Natural killer cell treated with Interleukin-12 subunit alpha and Interleukin-12 subunit beta and Interleukin-15 and Interleukin-18, amount 100 ng/mL, for 72 hours (primary cell): ENCODE measurements at places on chromosomes 1 and 21. TPM values are rescaled to one million over a fixed set of nuclear protein-coding genes. Genes with fewer than 3 reads are reported as not detected.

GRCh38 chr1:211685823-211686222 is 10.4 kb upstream of the NEK2 start:
- no peaks in the 10 kb centered on the region for H3K27me3 ChIP-seq
- DNase-seq = no peak
- H3K4me3 ChIP-seq = no peak overlapping the region

DNA sequence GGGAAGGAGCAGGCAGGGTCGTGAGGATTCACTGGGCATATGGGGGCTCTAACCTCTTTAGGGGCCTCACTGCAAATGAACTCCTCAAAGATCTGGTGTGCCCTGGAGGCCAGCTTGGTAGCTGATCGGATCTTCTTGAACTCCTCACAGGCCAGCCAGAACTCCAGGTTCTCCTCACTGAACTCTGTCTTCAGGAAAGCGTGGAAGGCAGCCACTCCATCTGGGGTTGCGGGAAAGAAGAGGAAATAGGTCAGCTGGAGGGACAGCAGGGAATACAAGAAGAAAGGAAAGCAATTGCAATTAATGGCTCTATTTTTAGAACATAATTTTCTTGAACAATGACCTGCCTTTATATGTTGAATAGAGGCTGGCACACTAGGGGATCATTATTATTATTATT is 2.3 kb downstream of the RGS16 start:
- no peak overlapping the region for H3K4me3 ChIP-seq
- peaks cover 1% of the 10 kb centered on the region for H3K4me1 ChIP-seq
- no peaks in the 10 kb centered on the region for H3K36me3 ChIP-seq
- H3K27ac ChIP-seq = no peak overlapping the region
- peaks cover 2% of the 10 kb centered on the region for H3K27me3 ChIP-seq

DNA sequence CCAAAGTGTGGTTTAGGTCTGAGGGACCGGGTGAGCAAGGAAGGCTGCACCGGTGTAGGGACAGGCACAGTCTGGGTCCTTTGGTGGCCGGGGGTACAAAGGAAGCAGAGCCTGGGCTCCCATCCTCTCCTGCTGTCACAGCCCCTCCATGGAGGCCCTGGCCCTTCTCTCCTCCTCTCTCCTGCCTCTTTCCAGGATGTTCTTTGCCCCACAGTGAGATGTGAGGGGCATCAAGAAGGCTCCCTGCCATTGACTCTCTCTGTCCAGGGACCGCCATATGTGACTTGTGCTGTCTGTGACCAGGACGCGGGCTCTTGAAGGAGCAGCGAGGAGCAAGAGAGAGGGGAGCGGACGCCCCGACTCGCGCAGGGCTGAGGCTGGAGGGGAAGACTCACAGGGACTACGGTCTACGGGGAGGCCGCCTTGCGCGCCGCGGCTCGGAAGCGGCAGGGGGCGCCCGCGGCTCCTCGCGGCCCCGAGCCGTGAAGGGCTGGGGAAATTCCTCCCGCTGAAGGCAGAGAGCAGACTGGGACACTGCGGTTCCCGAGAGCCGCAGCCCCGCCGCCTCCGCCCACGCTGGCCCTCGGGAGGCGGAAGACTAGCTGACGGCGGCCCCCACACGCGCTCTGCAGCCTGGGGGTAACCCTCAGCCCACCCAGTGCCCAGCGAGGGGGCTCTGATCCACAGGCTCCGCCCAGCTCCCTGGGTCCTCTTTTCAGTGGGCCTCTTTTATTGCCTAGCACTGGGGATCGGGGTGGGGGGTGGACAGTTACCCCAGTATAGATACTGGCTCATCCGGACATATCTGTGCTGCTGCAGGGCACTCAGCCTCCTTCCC is 40.8 kb downstream of the MAB21L3 start:
- peak; percentile 91 for DNase-seq
- H3K27me3 ChIP-seq = no peaks in the 10 kb centered on the region
- H3K4me1 ChIP-seq = peaks cover 5% of the 10 kb centered on the region
- peak overlapping the region; percentile 67 for H3K4me3 ChIP-seq

DNA sequence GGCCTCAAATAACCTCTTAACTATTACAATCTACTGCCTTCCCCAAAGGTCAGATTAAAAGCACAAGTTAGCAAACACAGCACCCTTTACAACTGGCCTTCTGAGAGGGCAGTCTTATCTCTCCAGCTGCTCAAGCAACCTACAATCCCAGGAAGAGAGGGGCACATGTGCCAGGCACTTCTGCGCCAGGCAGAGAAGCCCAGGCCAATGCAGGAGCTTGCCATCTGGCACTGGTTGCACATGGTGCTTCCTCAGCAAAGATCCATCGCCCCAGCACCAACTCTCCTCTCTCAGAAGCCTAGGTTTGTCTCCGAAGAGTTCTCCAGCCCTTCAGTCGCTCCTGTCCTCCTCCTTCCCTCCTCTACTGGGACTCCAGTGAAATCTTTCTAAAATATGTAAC is 2.5 kb downstream of the STK40 start:
- H3K36me3 ChIP-seq = no peaks in the 10 kb centered on the region
- DNase-seq = no peak
- peak overlapping the region; percentile 20 for H3K4me3 ChIP-seq
- H3K27me3 ChIP-seq = no peaks in the 10 kb centered on the region

- H3K36me3 ChIP-seq = no peaks in the 10 kb centered on the region
- H3K4me3 ChIP-seq = no peak overlapping the region
- peaks cover 25% of the 10 kb centered on the region for H3K4me1 ChIP-seq
- H3K27me3 ChIP-seq = no peaks in the 10 kb centered on the region
These were observed 135.6 kb upstream of the SYT6 start for GRCh38 chr1:114289306-114289705.

DNA sequence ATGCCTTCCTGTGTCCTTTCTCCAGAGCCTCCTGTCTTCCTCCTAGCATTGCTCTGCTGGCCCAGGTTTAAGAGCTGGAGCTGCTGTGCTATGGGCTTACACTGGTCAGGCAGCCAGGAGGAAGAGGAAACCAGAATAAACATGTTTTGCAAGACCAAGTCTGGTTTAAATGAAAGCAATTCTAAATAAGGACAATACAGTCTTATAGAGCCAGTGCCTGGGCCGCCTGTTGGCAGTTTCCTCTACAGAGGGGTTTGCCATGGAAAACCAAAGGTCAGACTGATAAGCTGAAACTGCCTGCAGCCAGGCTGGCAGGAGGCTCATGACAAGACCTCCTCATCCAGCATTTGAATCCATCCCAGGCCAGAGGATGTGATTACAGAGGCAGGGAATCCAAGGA is 92.9 kb upstream of the FGGY start:
- H3K27me3 ChIP-seq = peaks cover 13% of the 10 kb centered on the region
- H3K27ac ChIP-seq = no peak overlapping the region
- DNase-seq = no peak
- peaks cover 6% of the 10 kb centered on the region for H3K36me3 ChIP-seq
- H3K4me3 ChIP-seq = no peak overlapping the region
- H3K4me1 ChIP-seq = no peaks in the 10 kb centered on the region

DNA sequence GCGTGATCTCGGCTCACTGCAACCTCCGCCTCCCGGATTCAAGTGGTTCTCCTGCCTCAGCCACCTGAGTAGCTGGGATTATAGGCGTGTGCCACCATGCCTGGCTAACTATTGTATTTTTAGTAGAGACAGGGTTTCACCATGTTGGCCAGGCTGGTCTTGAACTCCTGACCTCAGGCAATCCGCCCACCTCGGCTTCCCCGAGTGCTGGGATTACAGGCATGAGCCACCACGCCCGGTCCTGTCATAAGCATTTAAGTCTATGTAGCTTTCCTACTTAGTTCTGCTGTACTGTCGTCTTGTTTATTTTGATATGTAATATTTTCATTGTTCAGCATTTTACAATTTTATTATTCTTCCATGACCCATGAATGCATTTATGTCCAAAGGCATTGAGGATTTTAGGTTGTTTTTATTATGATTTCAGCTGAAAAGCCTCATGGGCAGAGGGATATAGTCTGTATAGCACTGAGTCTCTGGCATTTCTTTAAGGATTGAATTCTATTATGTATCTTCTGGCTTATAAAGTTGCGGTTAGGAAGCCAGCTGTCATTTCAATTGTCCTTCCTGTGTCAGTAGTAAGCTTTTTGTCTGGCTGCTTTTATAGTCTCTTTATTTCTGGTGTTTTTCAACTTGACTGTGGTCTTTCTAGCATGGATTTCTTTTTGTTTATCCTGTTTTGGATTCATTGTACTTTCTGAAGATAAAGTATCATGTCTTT is 9.2 kb downstream of the AGPAT3 start:
- H3K27me3 ChIP-seq = no peaks in the 10 kb centered on the region
- H3K36me3 ChIP-seq = peaks cover 7% of the 10 kb centered on the region
- H3K4me1 ChIP-seq = peaks cover 12% of the 10 kb centered on the region
- no peak overlapping the region for H3K4me3 ChIP-seq
- H3K27ac ChIP-seq = no peak overlapping the region

DNA sequence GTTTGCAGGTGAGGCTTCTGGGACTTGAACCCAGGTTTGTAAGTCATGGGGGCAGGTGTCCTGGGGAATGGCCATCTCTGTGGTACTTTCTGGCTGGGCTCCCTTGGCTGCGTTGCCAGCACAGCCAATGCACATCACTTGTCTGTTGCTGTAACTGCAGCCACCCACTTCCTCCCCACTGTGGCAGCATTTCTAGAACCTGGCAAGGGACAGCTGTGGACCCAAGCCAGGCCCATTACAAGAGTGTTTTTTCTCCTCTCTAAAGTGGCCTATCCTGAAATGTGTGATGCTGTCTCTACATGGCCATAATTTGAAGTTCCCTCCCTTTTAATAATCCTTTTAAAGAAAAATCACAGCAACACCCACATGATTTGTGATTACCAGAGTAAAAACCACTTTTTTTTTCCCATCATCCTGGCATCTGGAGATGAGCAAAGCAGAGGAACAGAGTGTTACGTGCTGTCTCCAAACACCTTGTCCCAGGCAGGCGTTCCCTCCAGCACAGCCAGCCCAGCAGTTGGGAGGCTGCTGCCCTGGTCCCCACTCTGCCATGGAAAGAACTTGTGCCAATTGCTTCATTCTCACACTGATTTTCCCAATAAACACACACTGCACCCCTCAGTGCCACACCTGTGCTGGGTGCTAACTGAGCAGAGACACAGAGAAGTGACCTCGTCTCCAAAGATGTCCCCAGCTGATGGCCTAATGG is 360.6 kb upstream of the USP24 start:
- peaks cover 11% of the 10 kb centered on the region for H3K27me3 ChIP-seq
- no peak overlapping the region for H3K27ac ChIP-seq
- no peak for DNase-seq
- H3K4me3 ChIP-seq = no peak overlapping the region
- no peaks in the 10 kb centered on the region for H3K36me3 ChIP-seq
- H3K4me1 ChIP-seq = no peaks in the 10 kb centered on the region

GRCh38 chr1:23475134-23475628 is 8.8 kb downstream of the ASAP3 start:
- no peak overlapping the region for H3K27ac ChIP-seq
- H3K36me3 ChIP-seq = no peaks in the 10 kb centered on the region

Gene PDZK1IP1
- total RNA-seq = not detected

Gene NLRP3
- 3.5 TPM for total RNA-seq

Gene C4BPB
- 0.38 TPM for total RNA-seq

Gene GJA8
- not detected for total RNA-seq
